Subcutaneous adipose tissue (tissue), 4 donors: ENCODE measurements at places on chromosomes 7 and 10. TPM values are rescaled to one million over a fixed set of nuclear protein-coding genes. Genes with fewer than 3 reads are reported as not detected.

The AVPI1 gene
- 29.5 TPM for total RNA-seq

The FGFR2 gene
- 14.3 TPM for total RNA-seq

The LLCFC1 gene
- total RNA-seq: not detected

The GNB2 gene
- 177 TPM for total RNA-seq

The GNAT3 gene
- total RNA-seq: not detected

The TDRD1 gene
- total RNA-seq: not detected

The FKBP6 gene
- total RNA-seq: not detected

The PPP1R3A gene
- total RNA-seq: not detected

The CNTNAP2 gene
- total RNA-seq: not detected

The PLPP4 gene
- not detected for total RNA-seq

The GPC2 gene
- total RNA-seq: not detected

The SRI gene
- 96.0 TPM for total RNA-seq

The PGAM1 gene
- 145 TPM for total RNA-seq

The PTPRZ1 gene
- 0.98 TPM for total RNA-seq

The ZDHHC16 gene
- total RNA-seq: 18.1 TPM

The GPR26 gene
- total RNA-seq: not detected

The NPY gene
- total RNA-seq: not detected

The SH3PXD2A gene
- total RNA-seq: 13.0 TPM

The PPP1R3C gene
- 8.8 TPM for total RNA-seq

The SORCS1 gene
- 0.66 TPM for total RNA-seq

The IL2RA gene
- total RNA-seq: not detected

The FANK1 gene
- total RNA-seq: 0.44 TPM

The TECPR1 gene
- total RNA-seq: 36.2 TPM

The MGAM2 gene
- 0.38 TPM for total RNA-seq

The POLR2J2 gene
- total RNA-seq: 2.0 TPM

The RASSF4 gene
- 81.0 TPM for total RNA-seq

The OR2F2 gene
- total RNA-seq: not detected

The PRLHR gene
- total RNA-seq: not detected

The KIF11 gene
- 3.1 TPM for total RNA-seq

The FBXO24 gene
- 0.34 TPM for total RNA-seq
